Hippocampal formation (tissue), 2 donors: ENCODE measurements at places on chromosomes 11 and 22.

GRCh38 chr22:27298332-27298731 is 503.2 kb downstream of the MN1 start:
- no peak for DNase-seq

DNA sequence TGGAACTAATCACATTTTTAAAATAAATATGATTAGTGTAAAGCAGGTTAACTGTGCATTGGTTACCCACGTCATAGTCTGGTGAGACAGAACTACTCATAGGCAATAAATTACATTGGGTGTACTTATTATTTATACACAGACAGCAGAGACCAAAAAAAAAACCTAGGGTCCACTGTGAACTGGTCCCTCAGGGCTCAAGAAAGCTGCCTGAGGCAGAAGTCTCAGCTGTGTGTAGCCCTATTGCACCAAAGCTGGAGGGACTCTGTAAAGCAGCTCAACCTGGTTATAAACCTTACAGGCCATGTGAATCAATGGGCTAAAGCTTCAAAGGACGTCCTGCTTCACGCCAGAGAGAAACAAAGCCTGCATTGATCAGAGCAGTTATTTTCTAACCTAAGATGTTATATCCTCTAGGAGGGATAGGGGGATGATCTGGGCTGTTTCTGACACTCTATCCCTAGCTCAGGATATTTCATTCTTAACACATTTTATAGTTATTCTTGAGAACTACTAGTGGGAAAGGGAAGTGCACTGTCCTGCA is 432.2 kb upstream of the ANO3 start:
- no peak for DNase-seq

DNA sequence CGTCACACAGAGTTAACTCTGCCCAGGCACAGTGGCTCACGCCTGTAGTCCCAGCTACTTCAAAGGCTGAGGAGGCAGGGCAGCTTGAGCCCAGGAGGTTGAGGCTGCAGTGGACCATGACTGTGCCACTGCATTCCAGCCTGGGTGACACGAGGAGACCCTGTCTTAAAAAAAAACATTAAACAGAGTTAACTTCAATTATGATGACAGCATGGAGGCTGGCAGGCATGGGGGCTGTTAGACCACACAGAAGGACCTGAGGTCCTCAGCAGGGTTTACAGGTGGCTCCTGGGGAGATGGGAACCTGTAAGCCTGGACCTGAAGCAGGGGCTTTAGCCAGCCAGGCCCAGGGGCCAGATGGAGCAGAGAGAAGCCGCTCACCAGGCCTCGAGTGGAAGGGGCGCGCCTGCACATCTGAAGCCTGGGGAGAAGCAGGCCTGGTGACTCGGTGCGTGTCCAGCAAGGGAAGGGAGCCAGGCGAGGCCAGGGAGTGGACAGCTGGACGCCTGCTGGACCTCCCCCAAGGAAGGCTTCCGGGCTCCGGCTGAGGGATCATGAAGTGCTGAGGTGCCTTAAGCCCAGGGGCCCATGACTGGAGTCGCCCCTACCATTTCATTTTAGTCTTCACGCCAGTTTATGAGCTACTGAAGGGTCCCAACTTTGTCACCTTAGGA is 25.3 kb downstream of the RPUSD4 start:
- no peak for DNase-seq

DNA sequence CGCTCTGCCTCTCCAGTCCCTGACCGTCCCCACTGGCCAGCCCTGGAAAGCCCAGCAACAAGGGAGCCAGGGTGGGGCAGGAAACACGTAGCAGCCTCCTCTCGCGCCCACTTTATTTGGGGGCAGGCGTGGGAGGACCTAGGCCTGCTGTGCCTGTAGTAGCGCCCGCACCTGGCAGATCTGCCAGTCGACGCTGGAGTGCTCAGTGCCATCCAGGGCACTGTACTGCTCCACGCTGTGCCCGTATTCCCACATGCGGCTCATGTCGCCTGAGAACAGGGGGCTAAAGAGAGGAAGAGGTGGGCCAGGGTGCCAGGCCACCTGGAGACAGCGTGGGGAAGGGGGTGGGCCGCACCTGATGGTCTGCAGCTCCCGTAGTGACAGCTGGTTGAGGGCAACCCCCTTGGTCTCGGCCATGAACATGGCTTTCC is 17.0 kb upstream of the DRICH1 start:
- no peak for DNase-seq

DNA sequence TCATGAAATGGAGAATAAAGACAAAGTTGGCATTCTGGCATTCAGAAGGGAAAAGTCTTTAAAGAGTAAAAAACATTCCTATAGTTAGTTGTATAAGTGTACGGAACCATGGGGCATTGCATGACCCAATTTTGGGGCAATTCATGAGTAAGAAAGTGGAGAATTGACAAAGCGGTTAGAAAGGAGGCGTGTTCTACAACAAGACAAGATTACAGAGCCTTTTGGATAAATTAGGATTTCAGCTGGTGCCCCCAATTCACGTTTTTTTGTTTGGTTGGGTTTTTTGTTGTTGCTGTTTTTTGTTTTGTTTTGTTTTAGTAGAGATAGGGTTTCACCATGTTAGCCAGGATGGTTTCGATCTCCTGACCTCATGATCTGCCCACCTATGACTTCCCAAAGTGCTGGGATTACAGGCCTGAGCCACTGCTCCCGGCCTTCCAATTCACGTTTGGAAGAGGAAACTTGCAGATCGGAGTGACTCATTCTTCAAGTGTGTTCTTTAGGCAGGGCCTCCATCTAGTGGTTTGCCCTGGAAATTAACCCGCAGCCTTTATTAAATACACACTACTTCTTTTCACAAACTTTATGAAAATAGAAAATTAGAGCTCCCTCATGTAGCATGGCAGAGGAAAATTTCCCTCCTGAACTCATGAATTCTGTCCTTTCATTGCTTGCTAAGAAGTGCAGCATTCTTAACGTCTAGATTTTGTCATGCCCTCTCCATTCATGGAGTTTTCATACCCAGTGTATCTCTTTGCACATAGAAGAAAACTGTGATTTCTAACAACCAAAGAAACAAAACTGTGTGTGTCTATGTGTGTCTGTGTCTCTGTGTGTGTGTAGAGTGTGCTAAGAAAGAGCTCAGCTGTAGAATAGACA is 118.1 kb downstream of the BBOX1 start:
- DNase-seq = peak; percentile 71
